ENCODE measurements at places on chromosomes 7 and 10.
A peak's percentile ranks its signal among the peaks of the same experiment; 100 is the strongest.

GRCh38 chr7:87223666-87224065 is 4.1 kb upstream of the TMEM243 start:
- DNase-seq, result no peak

DNA sequence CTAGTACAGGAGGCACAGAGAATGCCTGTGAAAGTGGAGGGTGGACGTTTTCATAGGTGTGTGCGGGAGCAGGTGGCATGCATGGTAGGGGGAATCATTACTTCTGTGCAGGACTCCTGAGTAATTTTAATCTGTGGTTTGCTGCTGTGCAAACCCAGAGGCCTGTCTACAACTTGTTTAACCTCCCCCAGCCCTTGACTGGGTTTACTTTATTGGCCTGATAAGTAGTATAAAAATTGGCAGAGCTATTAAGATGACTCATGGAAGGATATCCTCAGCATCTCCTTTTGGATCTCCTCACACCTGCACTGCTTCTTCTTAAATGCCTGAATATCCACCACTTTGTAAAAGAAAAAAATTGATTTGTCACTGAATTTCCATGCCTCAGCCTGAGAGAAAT is 104.8 kb downstream of the AUTS2 start:
- peak; percentile 19 for DNase-seq

DNA sequence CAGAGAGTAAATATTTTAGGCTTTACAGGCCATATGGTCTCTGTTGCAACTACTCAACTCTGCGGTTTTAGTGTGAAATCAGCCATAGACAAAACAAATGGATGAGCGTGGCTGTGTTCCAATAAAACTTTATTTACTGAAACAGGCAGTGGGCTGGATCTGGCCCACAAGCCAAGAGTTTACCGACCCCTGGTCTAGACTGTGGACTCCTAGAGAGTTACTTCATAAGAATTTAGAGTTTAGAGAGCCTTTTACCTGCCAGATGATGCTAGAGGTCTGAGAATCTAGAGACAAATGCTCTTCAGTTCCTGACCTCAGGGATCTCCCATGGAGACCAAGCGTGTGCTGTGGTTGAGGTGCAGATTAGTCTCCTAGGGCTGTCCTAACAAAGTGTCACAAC is 174.8 kb downstream of the PTEN start:
- peak; percentile 72 for DNase-seq

DNA sequence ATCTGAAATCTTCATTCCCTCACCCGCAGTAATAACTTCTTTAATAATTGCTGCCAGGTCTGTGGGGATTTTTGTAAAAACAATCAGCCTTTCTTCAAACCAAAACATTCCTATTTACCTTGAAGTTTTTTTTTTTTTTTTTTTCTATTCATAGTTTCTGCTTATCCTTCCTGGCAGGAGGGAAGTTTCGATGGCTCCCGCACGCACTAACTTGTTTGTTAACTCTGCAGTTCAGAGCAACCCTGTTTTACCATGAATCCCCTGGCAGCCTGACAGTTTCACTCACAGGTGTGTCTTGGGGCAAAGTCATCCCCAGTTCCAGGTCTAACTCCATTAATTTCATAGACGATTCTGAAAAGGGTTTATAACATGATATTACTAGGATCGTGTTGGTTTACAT is 149.3 kb downstream of the KLF6 start:
- no peak for DNase-seq

- no peak for DNase-seq
These were observed 134.8 kb downstream of the WDR37 start for GRCh38 chr10:1190791-1191490.

- DNase-seq, result no peak
These were observed 72.5 kb downstream of the WDR37 start for GRCh38 chr10:1128649-1129048.

- peak; percentile 80 for DNase-seq
These were observed 337.7 kb upstream of the NPVF start for GRCh38 chr7:25565949-25566348.

- DNase-seq, result no peak
These were observed 72.5 kb downstream of the BBS9 start for GRCh38 chr7:33201821-33202220.

GRCh38 chr10:89738551-89739209 is 37.3 kb downstream of the KIF20B start:
- no peak for DNase-seq

- DNase-seq, result peak; percentile 52
These were observed 109.5 kb upstream of the ITGB1 start for GRCh38 chr10:33067481-33067880.

All from fibroblast of the aortic adventitia (primary cell).